Stimulated activated CD4-positive, alpha-beta T cell treated with anti-CD3 and anti-CD28 coated beads, Interleukin-2, amount 100 ng/mL, for 48 hours (primary cell): ENCODE measurements at places on chromosomes 5 and 9.

DNA sequence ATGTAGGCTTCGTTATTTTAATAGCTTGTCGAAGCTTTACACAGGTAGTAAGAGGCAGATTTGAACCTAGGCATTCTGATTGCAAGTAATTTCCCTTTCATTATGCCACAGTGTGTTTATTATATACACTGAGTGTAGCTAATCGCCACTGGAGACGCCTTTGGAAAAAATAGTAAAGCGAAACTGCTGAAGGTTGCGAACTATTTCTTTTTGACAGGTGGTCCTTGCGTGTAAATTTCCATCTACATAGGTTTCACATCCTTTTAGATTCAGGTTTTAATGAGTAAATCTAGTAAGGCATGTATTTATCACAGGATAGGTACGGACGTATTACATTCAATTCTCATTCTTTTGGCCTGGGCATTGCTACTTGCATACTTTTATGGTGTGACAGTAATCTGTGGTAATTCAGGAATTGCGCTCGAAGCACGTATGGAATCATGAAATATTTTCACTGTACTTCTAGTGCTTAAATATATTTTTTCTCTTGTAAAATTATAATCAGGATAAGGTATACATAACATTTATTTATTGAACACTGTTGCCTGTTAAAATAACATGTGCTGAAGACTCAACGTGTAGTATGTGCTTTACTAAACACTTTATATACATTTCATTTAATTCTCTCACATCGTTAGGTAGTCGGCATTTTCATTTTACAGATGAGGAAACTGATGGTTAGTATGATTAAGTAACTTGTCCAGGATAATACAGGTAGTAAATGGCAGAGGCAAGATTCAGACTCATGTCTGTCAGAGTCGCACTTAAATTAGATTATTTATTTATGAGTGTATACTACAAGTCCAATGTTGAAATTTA lies 1.8 kb downstream of the MARCHF6 start:
- DNase-seq, result no peak

GRCh38 chr5:26945901-26946300 lies 92.5 kb downstream of the CDH9 start:
- DNase-seq, result no peak

DNA sequence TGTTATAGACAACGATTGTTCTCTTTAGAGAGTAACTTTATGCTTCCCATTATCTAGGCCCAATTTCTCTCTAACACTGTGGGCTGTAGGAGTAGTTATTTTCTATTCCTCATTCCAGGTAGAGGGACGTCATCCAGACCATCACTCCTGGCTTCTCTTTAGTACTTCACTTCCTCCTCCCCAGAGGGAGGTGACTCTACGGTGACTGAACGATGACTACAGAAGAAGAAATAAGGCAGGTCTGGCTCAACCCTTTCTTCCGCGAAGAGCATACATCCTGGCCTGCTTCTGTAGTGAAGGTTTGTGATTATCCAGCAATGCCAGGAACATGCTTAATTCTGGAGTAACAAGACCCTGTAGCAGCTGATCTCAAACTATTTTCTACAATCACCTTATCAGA lies 50.8 kb downstream of the HMGCR start:
- DNase-seq, result no peak

GRCh38 chr5:41985945-41986695 lies 61.0 kb downstream of the FBXO4 start:
- DNase-seq, result no peak

DNA sequence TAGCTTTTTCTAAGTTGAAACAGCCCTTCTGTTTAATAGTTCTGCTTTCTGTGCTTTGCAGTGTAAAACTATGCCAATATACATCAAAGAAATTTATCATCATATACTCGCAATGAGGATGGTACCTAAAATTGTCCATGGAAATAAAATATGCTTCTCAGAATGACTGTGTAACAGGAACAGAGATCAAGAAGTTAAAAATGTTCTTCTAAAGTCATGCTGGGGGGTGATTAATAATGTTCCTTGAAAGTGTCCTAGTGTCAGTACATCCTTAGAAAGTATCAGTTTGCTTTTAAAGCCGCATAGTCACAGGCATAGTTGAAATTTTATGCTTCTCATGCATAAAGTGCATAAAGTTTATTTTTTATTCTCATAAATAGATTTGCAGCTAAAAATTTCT lies 4.0 kb upstream of the LRRC70 start:
- DNase-seq, result no peak

GRCh38 chr5:35881758-35882157 lies 25.1 kb downstream of the IL7R start:
- no peak for DNase-seq

DNA sequence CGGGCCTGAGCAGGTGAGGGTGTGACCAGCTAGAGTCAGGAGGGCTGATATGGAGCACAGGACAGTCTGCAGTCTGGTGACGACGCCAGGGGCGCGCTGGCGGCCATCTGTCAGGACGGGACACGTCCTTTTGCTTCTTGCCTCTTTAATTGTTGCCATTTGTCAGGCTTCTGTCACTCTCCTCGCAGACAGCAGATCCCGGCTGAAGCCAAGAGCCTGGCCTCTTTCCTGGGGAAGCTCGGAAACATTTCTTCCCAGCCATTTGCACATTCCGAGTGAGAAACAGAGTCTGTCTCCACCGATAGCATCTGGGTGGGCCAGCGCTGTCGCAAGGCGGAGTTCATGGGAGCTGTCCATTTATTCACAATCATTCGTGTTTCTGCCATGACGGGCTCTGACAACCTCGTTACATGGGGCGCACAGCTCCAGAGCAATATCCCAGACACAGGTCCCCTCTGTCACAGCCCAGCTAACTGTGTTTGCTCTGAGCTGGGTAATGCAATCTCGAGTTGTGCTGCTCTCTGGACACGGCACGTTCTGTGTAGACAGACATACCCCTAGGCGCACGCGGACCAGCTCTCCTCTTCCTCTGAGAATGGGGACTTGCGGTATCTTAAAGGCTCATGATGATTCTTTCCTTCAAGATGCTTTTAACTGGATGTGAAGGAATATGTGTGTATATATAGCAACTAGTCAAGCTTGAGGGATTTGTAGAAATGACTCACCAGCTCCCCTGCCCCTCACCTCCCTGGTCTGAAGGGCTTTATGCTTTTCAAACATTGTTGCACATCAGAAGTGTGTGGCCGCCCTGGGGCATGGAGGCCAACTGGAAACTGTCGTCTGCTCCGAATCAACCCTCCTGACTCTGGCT lies 105.3 kb upstream of the FCN2 start:
- no peak for DNase-seq
